ENCODE measurements at places on chromosomes 13 and 19.

DNA sequence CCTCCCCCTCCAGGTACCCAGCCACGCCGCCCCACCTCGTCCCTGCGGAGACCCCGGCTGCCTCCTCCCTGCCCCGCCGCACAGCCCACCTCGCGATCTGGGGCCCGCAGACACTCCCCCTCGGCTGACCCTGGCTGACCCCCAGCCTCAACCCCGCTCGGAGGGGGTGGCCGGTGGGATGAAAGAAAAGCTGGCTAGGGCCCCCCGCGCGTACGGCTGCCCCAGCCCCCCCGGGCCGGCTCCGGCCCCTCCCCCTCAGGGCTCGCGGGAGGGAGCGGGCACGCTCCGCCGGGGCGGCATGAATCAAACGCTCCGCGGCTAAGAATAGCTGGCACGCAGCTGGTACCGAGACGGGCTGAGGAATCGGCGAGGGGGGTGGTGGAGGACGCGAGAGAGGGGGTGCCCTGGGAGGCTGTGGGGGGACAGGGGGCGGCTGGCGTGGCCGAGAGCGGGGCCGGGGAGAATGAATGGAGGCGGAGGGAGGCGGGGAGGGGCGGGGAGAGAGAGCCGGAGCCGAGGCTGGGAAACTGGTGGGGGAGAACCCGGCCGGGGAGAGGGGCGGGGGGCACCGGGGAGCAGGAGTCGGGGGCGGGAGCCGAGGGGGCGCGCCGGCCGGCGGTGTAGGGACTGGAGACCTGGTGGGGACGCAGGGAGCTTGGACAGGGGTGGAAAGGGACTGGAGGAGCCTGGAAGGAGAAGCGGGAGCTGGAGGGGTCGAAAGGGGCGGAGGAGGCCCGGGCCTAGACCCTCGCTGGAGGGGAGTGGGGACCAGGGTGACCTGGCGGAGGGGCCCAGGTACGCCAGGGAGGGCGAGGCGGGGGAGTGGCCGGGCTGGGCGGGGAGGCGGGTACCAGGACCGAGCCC, 1.1 kb downstream of the SHANK1 start:
- DNase-seq: no peak

- DNase-seq: no peak
These were observed 617.5 kb upstream of the KLF12 start for GRCh38 chr13:74751739-74752138.

GRCh38 chr19:46704379-46705076, 12.4 kb downstream of the PRKD2 start:
- peak; percentile 92 for DNase-seq

- DNase-seq: no peak
These were observed 27.6 kb downstream of the SCEL start for GRCh38 chr13:77563111-77563510.

- DNase-seq: no peak
These were observed 73.0 kb downstream of the CYSLTR2 start for GRCh38 chr13:48726711-48727110.

- no peak for DNase-seq
These were observed 523.5 kb upstream of the ARGLU1 start for GRCh38 chr13:107091428-107091827.

- DNase-seq: no peak
These were observed 3.6 kb downstream of the SEMA6B start for GRCh38 chr19:4555657-4556561.

DNA sequence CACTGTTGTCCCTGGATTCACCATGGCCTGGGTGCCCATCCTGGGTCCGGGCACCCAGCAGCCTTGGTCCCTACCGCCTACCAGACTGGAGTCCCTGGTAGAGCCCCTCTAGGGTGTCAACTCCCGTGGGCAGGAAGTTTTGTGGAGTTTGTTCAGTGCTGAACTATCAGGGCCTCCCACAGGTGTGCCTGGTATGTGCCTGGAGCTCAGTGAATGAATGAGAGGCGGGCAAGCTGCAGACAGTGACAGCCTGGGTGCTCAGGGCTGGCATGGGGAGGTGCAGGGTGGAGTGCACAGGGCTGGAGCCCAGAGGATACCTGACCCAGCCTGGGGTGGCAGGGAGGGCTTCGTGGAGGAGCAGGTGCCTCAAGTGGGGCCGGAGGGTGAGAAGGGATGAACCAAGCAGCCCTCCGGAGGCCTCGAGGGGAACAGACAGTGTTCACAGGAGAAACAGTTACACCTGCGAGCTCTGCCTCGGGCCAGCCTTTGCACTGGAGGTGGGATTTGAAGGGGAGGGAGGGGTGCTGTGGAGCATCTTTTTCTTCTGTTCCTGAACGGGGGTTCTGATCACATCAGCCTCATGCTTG, 29.6 kb downstream of the PAK4 start:
- DNase-seq: no peak

DNA sequence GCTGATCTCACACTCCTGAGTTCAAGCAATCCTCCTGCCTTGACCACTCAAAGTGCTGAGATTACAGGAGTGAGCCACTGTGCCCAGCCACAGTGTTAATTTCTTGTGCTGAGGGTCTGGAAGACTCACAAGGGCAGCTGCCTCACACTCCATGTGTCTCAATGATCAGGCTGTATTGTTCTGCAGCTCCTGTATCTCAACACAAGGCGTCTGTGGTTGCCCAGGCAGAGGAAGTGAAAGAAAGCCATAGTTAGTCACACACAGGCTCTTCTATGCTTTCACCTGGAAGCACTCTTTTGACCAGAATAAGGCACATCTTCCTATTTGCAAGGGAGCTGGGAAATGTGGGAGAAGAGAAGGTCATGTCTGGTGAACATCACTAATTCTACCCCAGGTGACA, 107.3 kb upstream of the ZNF507 start:
- DNase-seq: no peak

All from activated gamma-delta T cell treated with Interleukin-2 at 50 U/mL for 16 hours (primary cell).